Colonic mucosa (tissue), 4 donors: ENCODE measurements at places on chromosomes 7 and 10. TPM values are rescaled to one million over a fixed set of nuclear protein-coding genes. Genes with fewer than 3 reads are reported as not detected.

- DNase-seq, result no peak
These were observed 51.6 kb upstream of the AQP1 start for GRCh38 chr7:30859940-30860496.

DNA sequence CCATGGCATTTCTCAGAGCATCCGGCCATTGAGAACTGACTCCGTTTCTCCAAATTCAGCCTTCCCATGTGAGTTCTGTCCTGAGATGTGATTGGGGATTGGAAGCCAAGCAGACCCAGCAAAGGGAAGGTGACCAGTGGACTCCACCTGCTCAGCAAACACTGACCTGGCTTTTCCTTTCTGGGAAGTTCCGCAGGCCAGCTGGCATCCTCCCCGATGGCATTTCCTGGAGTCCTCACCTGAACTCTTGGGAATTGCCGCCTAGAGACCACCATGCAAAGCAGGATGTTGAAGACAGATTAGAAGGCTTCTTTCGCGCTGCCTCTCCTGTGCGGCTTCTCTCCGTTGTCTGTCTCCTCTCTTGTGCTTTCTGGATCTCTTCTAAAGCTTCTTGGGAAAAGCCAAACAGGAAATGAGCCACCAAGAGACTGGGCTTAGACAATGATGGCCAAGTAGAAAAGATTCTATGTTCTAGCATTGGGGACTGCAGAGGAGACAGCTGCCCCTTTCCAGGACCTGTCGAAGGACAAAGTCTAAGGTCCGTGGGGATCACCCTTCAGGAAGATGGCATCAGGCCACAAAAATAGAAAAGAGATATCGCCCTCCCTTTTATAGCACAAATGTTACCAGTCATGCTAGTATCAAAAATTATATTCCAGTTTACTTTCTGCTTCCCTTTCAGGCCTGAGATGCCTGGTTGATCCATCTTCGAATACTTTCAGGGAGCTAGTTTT lies 103.7 kb upstream of the INSYN2A start:
- peak; percentile 46 for DNase-seq

GRCh38 chr10:15744217-15744865 lies 24.6 kb upstream of the ITGA8 start:
- peak; percentile 60 for DNase-seq

DNA sequence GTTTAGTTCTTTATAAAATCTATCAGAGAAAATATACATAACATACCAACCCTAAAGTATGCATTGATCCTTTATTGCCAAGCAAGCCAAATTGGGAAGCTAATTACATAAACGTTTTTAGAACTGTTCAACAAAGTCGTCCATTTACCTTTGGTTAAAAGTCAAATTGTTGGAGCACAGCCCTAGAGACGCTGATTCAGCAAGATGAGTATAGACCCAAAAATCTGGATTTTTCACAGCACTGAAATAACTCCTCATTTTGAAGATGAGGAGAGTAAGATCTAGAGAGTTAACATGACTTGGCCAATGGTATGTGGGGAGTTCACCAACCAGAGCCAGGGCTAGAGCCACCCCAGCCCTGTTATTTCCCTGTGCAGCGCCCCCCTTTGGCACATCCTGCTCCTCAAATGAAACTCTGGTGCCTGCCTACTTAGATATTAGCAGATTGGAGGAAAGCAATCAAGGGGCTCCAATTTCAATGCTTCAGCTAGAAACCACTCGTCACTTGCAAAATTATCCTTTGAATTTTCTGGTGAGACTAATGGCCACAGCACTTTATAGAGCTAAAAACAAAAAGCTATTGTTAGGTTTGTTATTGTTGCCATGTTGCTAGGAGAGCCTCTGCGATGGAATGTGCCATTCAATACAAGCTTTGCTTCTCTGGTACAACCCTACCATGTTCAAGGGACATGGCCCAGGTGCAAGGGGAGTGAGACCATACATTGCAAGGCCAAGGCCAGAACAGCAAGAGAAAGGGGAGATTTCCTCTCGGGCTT lies 132.6 kb upstream of the ZEB1 start:
- DNase-seq, result no peak

DNA sequence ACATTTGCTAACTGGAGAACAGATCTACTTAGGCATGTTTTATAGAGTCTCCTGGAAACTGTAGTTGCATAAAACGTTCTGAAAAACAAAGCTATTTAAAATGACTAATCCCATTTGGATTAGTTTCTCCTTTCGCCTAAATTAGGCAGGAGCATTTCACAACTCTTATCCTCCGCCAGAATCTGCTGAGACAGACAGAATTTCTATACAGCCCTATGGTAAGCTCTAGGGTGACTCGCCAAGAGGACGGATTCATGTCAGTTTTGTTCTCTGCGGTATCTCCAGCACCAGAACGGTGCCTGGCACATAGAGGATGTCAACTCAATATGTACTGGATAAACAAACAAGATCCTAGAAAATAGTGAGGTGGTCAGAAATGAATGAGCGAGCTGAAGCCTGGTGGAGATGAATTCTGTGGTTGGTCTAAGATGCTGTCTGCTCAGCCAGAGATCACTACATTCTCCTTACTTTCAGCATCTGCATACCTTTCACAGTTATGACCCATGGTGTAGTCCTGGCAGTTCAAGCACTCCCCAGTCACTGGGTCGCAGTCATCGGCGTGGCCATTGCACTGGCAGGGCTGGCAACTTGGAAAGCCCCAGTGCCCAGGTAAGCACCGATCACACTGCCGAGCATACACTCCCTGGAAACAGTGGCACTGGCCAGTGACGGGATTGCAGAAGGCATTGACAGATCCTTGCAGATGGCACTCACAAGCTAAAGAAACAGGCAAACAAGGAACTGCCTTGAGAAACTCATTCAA lies 44.0 kb downstream of the LAMB1 start:
- DNase-seq, result no peak

GRCh38 chr10:105187243-105187642 lies 546.2 kb downstream of the SORCS3 start:
- no peak for DNase-seq

- no peak for DNase-seq
These were observed 14.3 kb downstream of the CALML3 start for GRCh38 chr10:5538892-5539651.

DNA sequence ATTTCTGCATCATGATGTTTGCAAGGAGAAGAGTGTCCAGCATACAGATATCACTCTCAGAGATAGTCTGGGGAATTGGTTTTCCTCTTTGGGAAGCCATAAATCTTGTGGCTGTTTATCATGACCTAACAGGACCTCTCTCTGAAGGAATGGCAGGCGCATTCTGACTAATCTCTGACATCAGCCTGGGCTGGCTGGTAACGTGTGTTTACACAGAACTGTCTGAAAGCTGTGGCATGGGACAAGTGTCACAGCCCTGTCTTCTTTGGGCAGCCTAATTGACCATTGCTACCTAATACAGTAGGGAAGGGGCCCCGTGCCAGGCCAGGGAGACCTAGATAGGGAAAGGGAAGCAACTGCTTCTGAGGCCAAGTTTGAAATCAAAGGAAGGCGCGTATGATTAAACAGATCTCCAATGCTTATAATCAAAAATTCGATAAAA lies 73.9 kb upstream of the CABCOCO1 start:
- DNase-seq, result no peak

- DNase-seq, result no peak
These were observed 1.4 kb downstream of the BCCIP start for GRCh38 chr10:125824736-125825135.

GRCh38 chr7:121504482-121504881 lies 108.4 kb upstream of the FAM3C start:
- no peak for DNase-seq

- DNase-seq, result no peak
These were observed 200.3 kb upstream of the PCLO start for GRCh38 chr7:83362871-83363550.

- DNase-seq, result no peak
These were observed 37.2 kb upstream of the GATA3 start for GRCh38 chr10:8017277-8017676.

DNA sequence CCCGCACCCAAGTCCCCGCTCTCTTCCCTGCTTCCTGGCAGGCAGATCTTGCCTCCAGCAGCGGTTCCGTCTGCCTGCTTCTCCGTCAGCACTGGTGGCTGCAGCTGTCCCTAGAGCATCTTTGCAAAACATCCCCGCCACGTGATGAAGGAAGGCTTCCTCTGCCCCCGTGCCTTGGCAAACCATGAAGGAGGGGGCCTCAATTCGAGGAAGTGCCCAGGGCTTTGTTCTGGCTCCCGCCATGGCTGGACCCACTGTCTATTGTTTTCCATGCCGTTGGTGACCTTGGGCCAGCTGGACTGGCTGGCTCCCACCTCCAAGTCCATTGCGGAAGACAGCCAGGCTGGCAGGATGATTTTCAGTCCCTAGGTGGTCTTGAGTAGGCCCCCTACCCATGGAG lies 13.2 kb upstream of the AQP1 start:
- no peak for DNase-seq

- no peak for DNase-seq
These were observed 126.7 kb downstream of the TNS3 start for GRCh38 chr7:47454974-47455871.

GRCh38 chr10:15369256-15370211 lies 1.6 kb downstream of the FAM171A1 start:
- DNase-seq, result peak; percentile 43

DNA sequence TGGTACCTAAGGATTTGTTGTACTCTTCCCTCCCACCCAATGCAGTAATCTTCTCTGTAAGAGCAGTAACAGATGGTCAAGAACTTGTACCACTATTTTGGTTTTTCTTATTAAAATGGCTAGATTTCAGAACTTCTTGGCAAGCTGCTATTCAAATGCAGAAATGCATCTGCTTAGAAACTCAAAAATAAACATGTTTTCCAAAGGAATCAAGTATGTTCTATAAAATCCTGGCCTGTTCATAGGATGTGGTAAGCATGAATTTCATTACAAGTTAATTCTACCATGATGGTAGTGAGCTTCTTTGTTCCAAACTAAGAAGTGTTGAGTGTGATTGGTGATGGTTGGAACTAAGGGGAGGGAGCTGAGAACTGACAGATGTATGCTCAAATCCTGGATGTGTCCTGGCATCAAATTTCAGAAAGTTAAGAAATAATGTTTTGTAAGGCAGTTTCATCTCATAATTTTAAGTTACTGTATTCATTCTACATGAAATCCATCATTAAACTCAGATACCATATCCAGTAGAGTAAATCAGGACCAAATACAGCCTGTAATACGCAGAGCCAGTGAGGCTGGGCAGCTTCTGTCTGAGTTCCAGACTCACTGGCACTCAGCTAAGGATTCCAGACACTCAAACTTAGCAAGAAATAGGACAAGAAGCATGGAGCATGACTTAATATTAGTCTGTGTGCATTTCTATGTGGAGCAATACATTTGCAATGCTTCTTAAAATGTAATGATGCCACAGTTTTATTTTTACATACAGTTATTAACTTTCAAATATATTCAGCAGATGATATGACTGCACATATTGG lies 119.6 kb downstream of the TES start:
- no peak for DNase-seq

DNA sequence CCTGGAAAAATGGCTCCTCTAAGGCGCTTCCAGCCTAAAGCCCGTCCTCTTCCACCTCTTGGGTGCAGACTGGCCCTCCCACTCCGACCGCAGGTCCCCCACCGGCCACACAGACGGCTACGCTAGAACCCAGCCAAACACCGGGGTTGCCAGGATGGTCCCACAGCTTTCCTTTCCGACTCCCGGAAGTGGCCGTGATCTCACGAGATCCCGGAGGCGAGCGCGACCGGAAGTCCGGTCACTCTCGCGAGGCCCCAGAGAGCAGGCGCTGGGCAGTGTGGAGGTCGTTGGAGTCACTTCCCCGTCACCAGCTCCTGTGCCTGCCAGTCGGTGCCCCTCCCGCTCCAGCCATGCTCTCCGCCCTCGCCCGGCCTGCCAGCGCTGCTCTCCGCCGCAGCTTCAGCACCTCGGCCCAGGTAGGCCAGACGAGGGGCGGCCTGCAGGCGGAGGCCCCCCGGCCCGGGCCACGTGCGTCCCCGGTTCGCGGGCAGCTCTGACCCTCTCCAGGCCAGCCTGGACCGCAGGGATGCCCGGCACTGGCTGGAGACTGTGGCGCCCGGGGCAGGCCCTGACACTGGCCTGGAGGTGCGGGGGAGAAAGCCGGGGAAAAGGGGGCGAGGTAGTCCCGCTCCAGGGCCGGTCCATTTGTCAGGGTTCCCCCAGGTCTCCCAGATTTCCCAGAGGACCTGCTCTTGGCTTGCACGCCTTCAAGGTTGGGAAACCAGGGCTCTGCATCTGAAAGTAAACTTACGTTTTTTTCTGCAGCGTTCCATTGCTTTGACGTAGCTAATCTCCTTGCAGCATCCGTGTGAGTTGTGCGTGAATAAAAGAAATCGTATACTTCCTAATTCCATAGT lies at the start of the genes MDH2 and STYXL1:
Gene MDH2, plus strand, starts transcription at position 296 of the 857 bp plus-strand sequence. Its CDS starts 55 bp downstream, at position 351.
Gene STYXL1, minus strand, starts transcription at position 190 of the 857 bp plus-strand sequence. CDS start 17,477 bp downstream, outside the sequence.
- DNase-seq, result peak; percentile 96

DNA sequence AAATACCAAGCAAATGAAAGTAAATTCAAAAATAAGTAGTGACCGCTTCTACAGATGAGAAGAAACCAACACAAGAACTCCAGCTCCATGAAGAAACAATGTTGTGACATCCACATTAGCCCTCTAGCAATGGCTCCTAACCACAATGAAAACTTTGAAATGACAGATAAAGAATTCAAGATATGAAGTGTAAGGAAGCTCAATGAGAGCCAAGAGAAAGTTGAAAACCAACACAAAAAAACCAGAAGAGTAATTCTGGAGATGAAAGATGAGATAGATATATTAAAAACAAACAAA lies 68.2 kb upstream of the DDC start:
- DNase-seq, result no peak

DNA sequence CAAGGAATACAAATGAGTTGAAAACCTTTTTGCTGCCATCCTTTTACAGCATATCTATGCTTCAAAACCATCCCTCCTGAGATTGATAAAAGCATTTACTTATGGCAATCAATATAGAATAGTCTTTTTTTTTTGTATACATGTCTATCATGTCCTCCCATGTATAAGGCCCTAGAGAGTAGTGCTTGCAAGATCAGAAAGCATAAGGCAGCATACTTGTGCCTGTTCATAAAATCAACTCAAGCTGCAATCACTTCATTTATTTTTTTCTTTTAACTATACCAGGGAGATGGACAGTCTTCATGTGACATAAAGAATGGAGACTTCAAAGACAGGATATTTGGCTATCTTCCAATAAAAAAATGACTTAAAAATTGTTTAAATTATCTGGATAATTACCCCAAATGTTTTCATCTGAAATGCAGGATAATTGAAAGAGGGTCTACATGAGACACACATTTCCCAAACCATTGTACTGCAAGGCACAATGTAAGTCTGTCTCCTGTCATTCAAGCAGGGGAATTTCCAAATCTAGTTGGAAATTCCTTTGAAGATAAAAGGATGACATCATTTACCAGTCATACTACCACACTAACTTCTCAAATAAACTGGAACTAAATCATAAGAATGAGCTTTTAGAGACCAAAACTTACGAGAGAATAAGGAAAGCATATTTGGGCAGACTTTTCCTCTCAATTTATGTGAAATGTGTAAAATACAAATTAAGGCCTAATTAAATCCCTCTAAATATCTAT lies 22.5 kb downstream of the LRRN3 start:
- DNase-seq, result no peak

GRCh38 chr7:106844279-106844997 lies 20.6 kb upstream of the PIK3CG start:
- no peak for DNase-seq

GRCh38 chr7:148696787-148697186 lies 1.9 kb upstream of the CUL1 start:
- no peak for DNase-seq

Gene WDR91
- total RNA-seq, result 6.5 TPM

Gene TMEM176A
- 130 TPM for total RNA-seq

Gene IFIT1B
- not detected for total RNA-seq

Gene BMPER
- 1.3 TPM for total RNA-seq

Gene ABCC2
- 0.45 TPM for total RNA-seq
